Peyer's patch (tissue), 4 donors: ENCODE measurements at places on chromosomes 3 and 15. TPM values are rescaled to one million over a fixed set of nuclear protein-coding genes. Genes with fewer than 3 reads are reported as not detected.

KCTD6 gene
- total RNA-seq = 14.9 TPM

LDHAL6B gene
- total RNA-seq = not detected

DISP2 gene
- total RNA-seq = 5.2 TPM

FBXW12 gene
- not detected for total RNA-seq

WDR72 gene
- not detected for total RNA-seq

IGSF10 gene
- 1.2 TPM for total RNA-seq

PTX3 gene
- not detected for total RNA-seq

SUCNR1 gene
- not detected for total RNA-seq

CCR9 gene
- 7.4 TPM for total RNA-seq

VGLL4 gene
- total RNA-seq = 61.9 TPM

IP6K1 gene
- total RNA-seq = 54.7 TPM

COL6A5 gene
- not detected for total RNA-seq

NR2F2 gene
- 15.7 TPM for total RNA-seq

SERPINI2 gene
- 2.8 TPM for total RNA-seq

CFAP100 gene
- total RNA-seq = not detected

TLR9 gene
- not detected for total RNA-seq

P2RY14 gene
- 2.3 TPM for total RNA-seq

CCR3 gene
- not detected for total RNA-seq

NLGN1 gene
- total RNA-seq = 3.3 TPM

CHRM5 gene
- total RNA-seq = not detected

NAA80 gene
- total RNA-seq = 11.8 TPM

DOCK3 gene
- total RNA-seq = 0.40 TPM

FNDC3B gene
- 53.9 TPM for total RNA-seq

GOLGA8G gene
- not detected for total RNA-seq

DUSP7 gene
- total RNA-seq = 7.1 TPM

CHCHD6 gene
- 44.6 TPM for total RNA-seq

ADAM10 gene
- 42.9 TPM for total RNA-seq

GP9 gene
- total RNA-seq = not detected

CIP2A gene
- 2.1 TPM for total RNA-seq

SNUPN gene
- total RNA-seq = 17.6 TPM

IL12A gene
- total RNA-seq = not detected

CRBN gene
- 101 TPM for total RNA-seq

HCN4 gene
- 0.85 TPM for total RNA-seq
